ENCODE measurements at places on chromosomes 4 and X.

- DNase-seq, result no peak
Measured at GRCh38 chr4:70915036-70915815, 13.1 kb downstream of the MOB1B start.

GRCh38 chr4:101989551-101989950 lies 199.0 kb downstream of the BANK1 start:
- DNase-seq, result no peak

DNA sequence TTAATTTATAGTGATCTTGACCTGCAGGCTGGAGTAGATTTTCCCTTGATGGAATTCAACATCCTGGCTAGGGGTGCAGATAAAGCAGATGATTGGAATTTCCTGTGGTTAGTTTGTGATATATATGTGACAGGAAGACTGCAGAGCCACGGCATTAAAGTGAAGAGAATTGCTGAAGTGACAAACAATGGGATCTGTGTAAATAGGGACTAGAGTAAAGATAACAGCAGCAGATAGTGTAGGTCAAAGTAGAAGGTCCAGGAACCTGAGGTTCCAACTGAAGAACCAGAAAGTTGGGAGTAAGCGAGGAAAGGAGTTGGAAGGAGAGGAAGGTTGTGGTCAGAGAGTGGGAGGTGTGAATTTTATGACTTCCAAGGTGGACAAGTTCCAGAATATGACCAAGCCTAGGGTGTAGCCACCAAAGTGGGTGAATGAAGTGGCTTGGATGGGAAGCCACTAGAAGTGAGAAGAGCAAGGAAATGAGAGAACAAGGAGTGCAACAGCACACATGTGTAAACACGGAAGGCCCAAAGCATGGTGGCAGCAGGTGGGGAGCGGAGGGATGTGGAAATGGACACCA lies 325.0 kb downstream of the RAB28 start:
- no peak for DNase-seq

DNA sequence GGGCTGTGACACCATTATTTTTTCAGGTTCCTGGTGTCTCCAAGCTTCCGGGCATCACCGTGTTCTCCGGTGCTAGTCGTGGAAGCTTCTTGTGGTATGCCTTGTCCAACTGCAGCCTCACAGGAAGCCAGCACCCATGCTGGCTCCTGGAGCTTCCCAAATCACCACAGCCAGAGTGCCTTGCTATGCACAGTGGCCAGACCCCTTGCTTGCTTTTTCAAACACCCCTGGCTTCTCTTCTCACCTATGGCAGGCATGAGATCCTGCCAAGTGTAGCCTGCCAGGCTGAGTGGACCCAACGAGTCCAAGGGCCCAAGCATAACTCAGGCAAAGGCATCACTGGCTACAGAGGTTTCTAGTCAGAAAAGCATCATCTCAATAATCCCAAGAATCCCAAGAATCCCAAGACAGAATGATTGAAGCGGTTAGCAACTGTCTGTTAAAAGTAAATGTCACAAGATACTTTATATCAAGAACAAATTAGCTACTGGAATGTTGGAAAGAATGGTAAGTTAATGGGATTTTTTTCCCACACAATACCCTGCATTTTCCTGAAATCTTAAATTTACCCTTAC lies 1522.9 kb downstream of the PCDH18 start:
- no peak for DNase-seq

- no peak for DNase-seq
Measured at GRCh38 chr4:44985938-44986337, 259.6 kb upstream of the GNPDA2 start.

GRCh38 chr4:26162101-26162500 lies 158.7 kb upstream of the RBPJ start:
- DNase-seq, result no peak

DNA sequence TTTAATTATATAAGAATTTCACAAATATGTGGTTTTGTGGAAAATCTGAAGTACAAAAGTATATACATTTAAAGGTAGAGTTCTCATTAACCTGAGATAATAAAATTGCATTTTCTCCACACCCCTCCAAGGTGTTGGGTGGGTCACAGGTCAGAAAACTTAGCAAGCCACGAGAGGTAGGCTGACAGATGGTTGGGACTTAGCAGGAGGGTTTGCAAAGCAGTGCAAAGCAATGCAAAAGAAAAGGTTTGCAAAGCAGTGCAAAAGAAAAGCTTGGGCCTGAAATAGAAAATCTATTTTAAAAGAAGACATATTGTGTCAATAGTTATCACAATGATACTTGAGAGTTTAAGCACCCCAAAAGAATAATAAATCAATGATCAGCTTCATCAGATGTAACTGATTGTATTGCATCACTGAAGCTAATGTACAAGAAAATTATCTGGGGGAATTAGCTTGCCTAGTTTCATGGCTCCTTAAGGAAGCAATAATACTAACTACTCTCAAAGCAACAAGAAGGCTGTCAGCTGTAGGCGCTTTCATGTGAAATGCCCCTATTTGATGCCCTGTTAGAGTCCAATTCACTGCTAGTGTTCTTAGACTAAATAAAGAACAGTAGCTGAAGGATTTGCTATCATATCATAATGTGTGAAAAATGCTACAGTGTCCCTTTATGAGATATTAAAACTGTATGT lies 319.5 kb downstream of the KCNIP4 start:
- no peak for DNase-seq

GRCh38 chr4:170652571-170652970 lies 562.8 kb upstream of the AADAT start:
- DNase-seq, result no peak

DNA sequence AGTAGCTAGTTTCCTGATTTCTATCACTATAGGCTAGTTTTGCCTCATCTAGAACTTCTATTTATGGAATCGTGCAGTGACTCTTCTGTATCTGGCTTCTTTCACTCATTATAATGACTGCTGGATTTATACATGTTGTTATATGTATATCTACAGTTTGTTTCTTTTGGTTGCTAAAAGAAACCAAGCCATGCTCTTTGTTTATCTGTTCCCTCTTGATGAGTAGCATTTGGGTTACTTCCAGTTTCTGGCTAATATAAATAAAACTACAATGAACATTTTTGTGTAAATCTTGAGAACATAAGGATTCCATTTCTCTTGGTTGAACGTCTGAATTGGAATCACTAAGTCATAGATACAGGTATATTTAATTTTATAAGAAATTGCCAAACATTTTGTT lies 73.9 kb downstream of the ARHGAP24 start:
- no peak for DNase-seq

DNA sequence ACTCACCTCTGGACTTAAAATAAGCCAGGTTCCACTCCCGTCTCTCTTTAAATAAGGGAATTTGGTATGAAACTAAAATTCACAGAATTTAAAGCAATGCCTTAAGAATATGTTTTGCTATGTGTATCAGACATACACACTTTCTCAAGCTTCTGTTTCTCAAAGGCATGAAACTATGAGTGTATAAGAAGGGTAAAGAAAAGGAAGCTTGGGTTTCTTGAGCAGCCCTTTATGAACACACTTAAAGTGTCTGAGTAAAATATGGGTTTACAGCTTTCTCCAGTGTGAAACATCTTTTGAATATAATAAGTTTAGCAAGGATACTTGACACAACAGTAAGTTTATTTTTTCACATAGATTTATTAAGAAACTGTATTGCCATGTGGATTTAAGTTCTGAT lies 370.5 kb downstream of the TMA16 start:
- DNase-seq, result no peak

GRCh38 chr4:108965016-108965415 lies 202.2 kb upstream of the ETNPPL start:
- no peak for DNase-seq

DNA sequence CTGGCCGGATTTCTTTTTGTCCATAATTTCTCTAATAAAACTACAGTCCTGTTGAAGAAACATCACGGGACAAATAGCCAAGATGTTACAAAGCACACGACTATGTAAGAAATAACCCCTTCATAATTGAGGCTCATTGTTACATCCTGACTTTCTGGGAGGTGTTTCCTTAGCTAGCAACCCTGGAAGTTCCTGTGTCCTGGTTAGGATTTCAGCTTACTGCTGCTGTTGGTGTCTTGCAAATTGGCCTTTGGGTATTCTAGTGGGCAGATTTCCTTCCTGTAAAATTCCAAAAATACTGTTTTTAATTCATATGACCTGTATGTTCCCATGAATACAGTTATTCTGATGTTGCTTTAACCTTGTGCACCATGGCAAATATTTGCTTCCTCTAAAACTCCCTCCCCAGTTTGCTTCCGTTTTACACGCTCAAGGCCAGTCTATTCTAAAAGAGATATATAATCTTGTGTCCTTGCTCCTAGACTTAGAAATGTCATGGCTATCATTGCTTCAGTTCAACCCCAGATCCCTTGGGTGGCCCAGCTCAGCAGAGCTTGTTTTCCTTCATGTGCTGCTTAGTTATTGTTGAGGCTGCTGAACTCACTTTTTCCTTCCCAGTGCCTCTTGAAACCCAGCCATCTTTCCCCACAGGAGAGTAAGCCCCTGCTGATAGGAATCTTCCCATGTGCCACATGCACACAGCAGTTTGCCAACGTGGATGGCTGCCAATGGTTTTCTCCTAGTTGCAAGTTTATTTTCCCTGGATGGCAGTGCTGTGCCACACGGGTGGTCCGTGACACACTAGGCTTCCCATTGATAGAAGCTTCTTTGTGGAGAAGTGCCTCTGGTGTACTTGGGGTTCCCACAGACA lies 75.8 kb downstream of the TSPAN7 start:
- peak; percentile 48 for DNase-seq

- no peak for DNase-seq
Measured at GRCh38 chrX:153667281-153667955, 6.2 kb downstream of the PNCK start.

- DNase-seq, result no peak
Measured at GRCh38 chr4:126495163-126495752, 1137.5 kb upstream of the INTU start.

- no peak for DNase-seq
Measured at GRCh38 chr4:174716986-174717770, 111.9 kb downstream of the GLRA3 start.

- DNase-seq, result no peak
Measured at GRCh38 chr4:116627545-116627944, 457.8 kb downstream of the TRAM1L1 start.

DNA sequence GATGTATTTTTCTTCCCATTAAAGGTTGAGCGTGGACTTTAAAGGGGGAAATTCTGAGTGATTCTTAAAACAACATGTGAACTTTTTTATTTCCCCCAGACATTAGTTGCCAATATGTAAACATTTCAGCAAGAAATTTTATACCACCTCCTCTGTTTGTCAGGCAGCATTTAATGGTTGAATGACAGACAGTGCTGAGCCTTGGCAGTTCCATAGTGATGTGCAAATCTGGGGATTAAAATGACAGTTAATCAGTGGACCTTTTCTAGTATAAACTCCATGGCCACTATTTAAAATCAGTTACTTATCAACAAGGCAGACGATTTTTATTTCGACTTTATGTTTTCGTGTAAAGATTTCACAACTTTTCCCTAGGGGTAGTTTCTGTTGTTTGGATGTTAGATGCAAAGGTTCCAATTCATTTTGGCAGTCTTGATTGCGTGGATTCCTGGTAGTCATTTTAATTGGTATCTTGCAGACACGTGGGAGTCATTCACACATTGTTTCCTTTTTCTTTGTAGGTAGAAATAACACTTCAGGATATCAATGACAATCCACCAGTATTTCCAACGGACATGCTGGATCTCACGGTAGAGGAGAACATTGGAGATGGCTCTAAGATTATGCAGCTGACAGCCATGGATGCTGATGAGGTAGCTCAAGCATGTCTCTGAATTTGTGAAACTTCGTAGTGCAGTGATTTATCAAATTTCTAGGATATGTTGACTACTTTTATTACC lies 83.7 kb downstream of the FAT4 start:
- no peak for DNase-seq

GRCh38 chr4:156672492-156673305 lies 298.9 kb downstream of the PDGFC start:
- no peak for DNase-seq

DNA sequence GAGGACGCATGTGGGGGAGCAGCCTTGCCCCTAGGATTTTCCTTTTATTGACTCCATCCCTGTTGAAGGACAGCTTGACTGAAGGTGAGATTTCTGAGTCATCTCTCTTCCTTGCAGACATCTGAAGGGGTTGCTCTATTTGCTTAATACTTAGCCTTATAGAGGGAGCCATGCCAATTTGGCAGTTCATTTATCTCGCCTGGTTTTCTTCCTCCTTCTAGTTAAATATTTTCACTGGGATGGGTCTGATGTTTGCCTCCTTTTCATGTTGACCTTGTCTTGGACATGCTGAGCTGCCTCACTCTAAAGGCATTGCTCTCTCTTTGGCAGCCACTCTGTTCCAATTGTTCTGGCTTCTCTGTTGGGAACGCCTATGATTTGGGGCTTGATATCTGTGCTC lies 151.0 kb upstream of the PSAPL1 start:
- no peak for DNase-seq

- no peak for DNase-seq
Measured at GRCh38 chr4:186201535-186202230, 10.3 kb downstream of the CYP4V2 start.

- DNase-seq, result no peak
Measured at GRCh38 chr4:677431-678293, 3.3 kb downstream of the MYL5 start.

DNA sequence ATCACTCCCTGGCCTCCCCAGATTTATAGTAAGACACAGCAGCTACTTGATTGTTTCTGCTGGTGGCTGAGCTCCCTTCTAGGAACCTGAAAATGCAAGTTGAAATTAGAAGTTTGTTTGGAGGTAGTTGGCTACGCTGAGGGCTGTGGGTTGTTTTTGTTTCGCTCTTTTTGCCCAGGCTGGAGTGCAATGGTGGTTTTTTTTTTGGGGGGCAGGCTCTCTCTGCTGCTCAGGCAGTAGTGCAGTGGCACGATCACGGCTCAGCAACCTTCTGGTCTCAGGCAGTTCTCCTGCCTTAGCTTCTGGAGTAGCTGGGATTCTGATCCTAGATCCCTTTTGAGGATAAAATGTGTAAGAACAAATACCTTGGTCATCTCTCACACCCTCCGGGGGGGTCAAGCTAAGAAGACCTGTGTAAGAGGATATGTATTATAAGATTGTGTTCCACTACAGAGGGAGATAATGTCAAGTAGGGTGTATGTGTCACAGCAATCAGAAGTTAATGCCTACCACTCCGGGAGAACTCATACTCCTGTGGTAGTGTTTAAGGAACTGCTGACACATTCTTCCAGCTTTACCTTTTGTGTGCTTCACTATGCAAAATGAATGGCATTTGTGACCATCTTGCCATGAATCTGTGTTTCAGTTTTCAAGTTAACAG lies 9.7 kb downstream of the JADE1 start:
- DNase-seq, result no peak

GRCh38 chr4:7708238-7708637 lies 231.4 kb downstream of the AFAP1 start:
- DNase-seq, result no peak

- DNase-seq, result no peak
Measured at GRCh38 chrX:67587946-67588624, 44.3 kb downstream of the AR start.

DNA sequence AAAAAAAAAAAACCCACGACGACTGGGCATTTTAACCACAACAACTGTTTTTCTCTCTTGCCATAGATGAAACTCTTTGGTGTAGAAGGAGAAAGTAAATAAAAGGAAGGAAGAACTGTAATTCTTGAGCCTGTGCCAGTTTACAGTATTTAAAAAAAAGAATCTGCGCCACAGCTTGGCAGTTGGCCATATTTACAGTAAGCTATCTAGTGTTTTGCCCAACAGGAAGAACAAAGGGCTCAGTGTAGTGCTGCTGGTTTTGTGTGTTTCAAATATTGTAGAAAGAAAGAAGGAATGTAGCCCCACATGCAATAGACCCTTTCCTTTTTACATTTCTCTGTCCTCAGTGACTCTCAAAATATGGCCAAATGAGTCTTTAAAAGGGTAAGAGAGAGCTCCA lies 66.1 kb downstream of the NR3C2 start:
- DNase-seq, result peak; percentile 37
